Progenitor cell of endocrine pancreas (in vitro differentiated cells): ENCODE measurements at places on chromosomes 1 and 21. TPM values are rescaled to one million over a fixed set of nuclear protein-coding genes. Genes with fewer than 3 reads are reported as not detected.

FHAD1 gene
- total RNA-seq = 5.0 and 5.3 TPM in 2 replicates

ALPL gene
- 18.8 and 19.8 TPM in 2 replicates for total RNA-seq

TFB2M gene
- total RNA-seq = 11.6 and 12.4 TPM in 2 replicates

CD1D gene
- 0.13 TPM in 1 of 2 replicates, not detected in the other for total RNA-seq

LCE3E gene
- not detected in 2 replicates for total RNA-seq

INAVA gene
- 82.9 and 84.2 TPM in 2 replicates for total RNA-seq

HORMAD1 gene
- total RNA-seq = not detected in 2 replicates

SPATA21 gene
- not detected in 2 replicates for total RNA-seq

SIK1 gene
- 8.1 and 8.8 TPM in 2 replicates for total RNA-seq

MROH7 gene
- total RNA-seq = 0.29 and 0.50 TPM in 2 replicates

CDK18 gene
- 23.9 and 24.5 TPM in 2 replicates for total RNA-seq

C1orf226 gene
- total RNA-seq = 5.1 and 6.5 TPM in 2 replicates

KRTAP19-5 gene
- not detected in 2 replicates for total RNA-seq

FCAMR gene
- not detected in 2 replicates for total RNA-seq
